GM23248 (cell line): ENCODE measurements at places on chromosomes 6 and 20. TPM values are rescaled to one million over a fixed set of nuclear protein-coding genes. Genes with fewer than 3 reads are reported as not detected.

Gene VWA7
- 0.54 TPM in 1 of 2 replicates, not detected in the other for total RNA-seq

DNA sequence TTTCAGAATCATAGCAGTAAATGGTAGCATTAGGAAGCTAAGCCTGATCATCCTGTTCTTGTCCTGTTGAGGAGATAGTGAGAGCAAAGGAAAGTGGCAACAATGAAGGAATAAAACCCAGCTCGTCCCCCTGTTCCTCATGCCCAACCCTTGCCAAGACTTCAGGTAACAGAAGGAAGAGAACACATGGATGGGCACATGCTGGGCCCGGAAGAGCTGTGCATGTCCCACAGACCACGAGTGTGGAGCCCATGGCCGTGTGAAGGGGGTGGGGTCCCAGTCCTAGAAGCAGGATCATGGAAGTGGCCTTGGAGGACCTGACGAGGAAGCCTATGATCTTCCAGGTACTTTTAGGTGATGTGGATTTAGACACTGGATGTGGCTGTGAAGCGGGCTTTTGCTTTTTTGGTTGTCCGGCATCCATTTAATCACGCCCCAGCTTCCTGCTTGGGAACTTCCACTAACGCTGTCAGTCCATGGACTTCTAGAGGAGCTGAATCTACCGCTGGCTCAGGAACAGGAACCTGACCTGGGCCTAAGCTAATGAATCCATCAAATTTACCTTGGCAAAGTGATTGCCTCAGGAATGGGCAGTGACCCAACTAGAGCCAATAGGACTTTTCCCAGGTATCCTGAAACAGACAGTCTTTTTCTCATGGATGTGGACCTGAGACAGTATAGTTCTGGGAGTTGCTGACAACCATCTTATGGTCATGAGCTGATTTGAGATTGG lies 79.3 kb upstream of the ARMC2 start:
- no peak for DNase-seq

DNA sequence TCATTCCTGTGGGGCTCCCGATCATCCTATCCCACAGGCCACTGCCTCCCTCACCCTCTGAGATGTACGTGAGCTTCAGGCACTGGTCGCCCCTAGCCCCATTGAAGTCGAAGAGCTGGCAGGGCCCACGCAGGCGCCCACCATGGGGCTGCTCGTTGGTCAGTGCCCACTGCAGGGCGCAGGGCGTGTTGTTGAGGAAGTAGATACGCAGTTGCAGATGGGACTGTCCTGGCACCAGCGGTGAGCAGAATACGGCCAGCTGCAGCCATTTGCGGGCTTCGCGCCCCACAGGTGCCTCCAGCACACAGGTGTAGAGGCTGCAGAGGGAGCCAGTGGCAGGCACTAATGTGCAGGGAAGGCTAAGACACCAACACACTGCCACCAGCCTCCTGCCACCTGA lies 6.2 kb downstream of the UNC5CL start:
- no peak for DNase-seq

Gene HCRTR2
- total RNA-seq: not detected in 2 replicates

- DNase-seq: no peak
These were observed 12.5 kb upstream of the PANK2 start for GRCh38 chr20:3876676-3877075.

Gene RGS17
- total RNA-seq: 0.25 and 1.1 TPM in 2 replicates

Gene PPIL6
- total RNA-seq: 3.5 and 3.7 TPM in 2 replicates

Gene SERPINB1
- total RNA-seq: 13.8 and 28.3 TPM in 2 replicates

DNA sequence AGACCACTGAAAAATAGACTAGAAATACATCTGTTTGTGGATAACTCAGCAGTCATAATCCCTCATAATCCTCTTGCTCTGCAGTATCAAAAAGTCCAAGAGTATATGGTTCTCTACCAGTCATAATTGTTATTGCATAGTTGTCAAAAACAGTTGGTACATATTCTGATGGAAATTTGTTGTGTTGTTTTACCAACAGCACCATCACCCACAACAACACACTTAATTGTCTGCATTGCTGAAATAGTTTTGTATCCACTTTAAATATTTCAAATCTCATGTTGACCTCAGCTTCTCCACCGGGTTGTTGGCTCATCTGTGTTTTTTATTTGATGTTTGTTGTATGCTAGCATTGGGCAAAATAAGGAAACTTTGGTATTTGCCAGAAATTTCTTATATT lies 39.4 kb downstream of the ITCH start:
- DNase-seq: no peak

DNA sequence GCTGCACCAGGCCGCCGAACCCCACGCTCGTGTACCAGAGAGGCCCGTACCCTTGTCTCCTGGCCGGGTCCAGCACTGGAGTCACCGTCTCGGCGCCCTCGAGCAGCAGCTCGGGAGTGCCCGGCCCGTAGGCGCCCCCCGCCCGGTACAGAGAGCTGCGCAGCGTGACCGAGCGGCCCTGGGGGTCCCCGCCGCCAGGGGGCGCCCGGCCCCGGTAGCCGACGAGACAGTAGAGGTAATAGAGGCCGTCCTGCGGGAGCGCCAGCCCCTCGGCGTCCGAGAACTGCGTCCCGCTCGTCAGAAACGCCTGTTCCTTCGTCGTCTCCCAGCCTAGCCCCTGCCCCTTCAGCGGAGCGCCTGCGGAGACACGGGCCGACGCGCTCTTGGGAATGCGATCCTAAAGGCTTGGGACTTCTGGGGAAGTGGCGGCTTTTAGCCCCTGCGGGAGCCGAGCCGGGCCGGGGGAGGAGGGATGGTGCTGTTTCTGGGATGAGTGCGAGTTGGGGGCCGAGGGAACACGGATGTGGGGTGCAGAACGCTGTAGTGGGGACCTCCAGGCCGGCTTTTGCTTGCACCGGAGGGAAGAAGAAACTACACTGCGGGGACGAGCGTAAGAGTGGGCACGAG lies 1.3 kb downstream of the LTB start:
- DNase-seq: peak; percentile 85

DNA sequence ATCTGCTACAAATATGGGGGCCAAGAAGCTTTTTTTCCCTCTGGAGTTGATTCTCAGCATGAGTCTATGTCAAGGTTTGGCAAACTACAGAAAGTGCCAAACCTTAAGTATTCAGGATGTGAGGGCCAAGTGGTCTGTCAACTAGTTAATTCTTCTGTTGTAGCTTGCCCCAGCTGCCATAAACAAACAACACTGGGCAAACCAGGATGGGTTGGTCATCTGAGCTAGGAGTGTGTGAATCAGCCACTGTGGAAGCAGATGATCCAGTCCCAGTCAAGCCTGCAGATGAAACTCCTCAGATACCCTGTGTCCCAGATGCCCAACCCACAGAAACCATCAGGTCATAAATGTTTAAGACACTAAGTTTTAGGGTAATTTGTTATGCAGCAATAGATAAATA lies 103.0 kb upstream of the MOCS1 start:
- no peak for DNase-seq

- no peak for DNase-seq
These were observed 286.7 kb downstream of the TFAP2B start for GRCh38 chr6:51105357-51105756.

GRCh38 chr20:63274381-63275228 lies 2.0 kb downstream of the ARFGAP1 start:
- DNase-seq: peak; percentile 76

Gene RIPOR3
- total RNA-seq: 0.76 TPM in 1 of 2 replicates, not detected in the other

DNA sequence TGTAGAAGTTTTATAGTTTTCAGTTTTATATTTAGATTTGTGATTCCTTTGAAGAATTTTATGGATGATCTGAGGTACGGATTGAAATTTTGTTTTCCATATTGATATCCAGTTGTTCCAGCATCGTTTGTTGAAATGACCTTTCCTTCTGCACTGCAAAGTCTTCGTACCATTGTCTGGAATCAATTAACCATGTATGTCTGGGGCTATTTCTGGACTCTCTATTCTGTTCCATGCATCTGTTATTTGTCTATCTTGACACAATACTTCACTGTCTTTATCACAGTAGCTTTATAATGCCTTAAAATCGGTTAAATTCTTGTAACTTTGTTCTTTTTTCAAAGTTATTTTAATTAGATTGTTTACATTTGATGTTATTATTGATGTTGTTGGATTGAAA lies 154.9 kb downstream of the FARS2 start:
- no peak for DNase-seq

- peak; percentile 51 for DNase-seq
These were observed 626.0 kb downstream of the RNF144B start for GRCh38 chr6:19013026-19013705.

GRCh38 chr20:37968841-37969401 lies 64.3 kb downstream of the TTI1 start:
- peak; percentile 18 for DNase-seq

DNA sequence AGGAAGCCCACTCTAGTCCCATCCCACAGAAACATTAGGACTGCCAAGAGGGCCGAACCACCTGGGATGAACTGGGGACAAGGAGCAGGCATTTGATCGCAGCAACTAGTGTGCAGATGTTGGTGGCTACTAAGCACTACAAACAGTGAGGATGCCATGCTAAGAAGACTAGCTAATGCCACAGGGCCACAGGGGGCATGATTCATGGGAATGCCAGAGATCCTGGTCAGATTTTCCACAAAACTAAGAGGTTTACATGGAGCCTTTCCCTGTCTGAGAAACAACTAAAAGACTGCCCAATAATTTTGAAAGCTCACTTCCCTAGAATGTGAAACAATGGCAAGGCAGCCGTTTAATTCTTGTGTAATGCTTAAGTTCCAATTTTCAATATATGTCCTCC lies 375.9 kb upstream of the PTCHD4 start:
- no peak for DNase-seq

Gene LCA5
- total RNA-seq: 2.7 and 4.2 TPM in 2 replicates

DNA sequence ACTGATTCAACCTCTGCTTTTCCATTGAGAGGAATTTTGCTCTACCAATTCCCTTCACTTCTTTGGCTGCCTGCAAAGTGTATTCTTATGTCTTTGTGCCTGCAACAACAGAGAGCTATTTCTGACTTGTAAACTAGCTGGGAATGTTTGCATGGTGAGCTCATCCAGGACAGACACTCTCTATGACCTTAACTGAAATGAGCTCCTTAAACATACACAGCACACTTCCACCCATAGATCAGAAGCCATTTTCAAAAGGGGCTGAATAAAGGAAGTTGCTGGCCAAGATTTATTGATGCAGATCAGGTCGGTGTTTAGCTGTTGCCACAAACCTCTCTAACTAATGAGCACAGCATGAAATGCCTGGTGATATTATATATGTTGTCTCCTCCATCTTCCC lies 377.7 kb downstream of the BTBD9 start:
- peak; percentile 88 for DNase-seq

Gene ADGB
- total RNA-seq: not detected in 2 replicates

DNA sequence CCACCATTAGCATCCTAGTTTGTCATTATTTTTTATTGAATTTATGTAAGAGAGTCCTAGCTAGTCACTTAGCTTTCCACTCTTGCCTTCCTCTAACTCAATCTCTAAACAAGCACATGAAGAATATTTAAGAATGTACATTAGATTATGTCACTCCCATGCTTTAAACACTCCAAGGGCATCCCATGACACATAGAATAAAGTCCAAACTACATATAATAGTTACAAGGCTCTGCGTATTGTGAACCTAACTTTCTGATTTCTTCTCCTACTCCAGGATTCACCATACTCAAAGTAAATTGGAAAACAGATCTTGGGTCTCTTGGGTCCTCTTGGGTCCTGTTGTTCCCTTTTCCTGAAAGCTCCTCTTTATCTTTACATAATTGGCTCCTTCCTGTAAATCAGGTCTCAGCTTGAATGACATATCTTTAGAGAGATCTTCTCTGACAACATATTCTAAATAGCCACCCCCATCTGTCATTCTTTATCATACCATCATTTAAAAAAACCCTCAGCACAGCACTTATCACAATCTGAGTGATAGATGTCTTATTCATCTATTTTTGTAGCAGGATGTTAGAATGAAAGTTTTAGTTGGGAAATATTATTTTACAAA lies 1042.4 kb upstream of the FLRT3 start:
- no peak for DNase-seq

DNA sequence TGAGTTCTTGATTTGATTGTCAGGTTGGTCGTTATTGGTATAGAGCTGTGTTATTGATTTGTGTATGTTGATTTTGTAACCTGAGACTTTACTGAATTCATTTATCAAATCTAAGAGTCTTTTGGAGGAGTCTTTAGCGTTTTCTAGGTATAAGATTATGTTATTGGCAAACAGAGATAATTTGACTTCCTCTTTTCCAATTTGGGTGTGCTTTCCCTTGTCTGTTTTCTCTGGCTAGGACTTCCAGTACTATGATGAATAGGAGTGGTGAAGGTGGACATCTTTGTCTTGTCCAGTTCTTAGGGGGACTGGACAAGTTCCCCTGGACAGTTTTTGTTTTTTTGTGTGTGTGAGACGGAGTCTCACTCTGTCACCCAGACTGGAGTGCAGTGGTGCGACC lies 17.4 kb downstream of the HLA-DOA start:
- DNase-seq: no peak

- DNase-seq: no peak
These were observed 408 bp downstream of the PTCHD4 start for GRCh38 chr6:48110436-48111142.

- DNase-seq: no peak
These were observed 71.9 kb downstream of the GJA10 start for GRCh38 chr6:89966228-89966544.

DNA sequence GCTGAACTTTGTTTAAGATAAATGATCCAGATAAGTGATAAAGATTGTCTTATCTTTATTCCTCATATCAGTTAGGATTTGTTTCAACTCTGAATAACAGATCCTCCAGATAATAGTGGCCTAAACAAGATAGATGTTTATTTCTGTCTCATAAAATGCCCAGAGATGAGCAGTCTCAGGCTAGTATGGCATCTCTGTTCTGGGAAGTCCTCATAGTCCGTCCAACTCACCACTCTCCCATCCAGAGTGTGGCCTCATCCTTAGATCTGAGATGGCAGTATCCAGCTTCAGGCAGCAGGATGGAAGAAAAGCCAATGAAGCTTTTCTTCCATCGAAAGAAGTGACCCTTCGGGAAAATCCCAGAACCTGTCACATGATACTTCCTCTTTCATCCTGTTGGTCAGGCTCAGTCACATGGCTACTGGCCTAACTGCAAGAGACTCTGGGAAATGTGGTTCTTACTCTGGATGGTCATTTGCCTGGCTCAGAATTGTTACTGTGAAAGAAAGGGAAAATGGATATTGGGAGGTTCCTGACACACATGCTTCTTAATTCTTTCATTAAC lies 29.4 kb upstream of the TAGAP start:
- peak; percentile 42 for DNase-seq

Gene CALHM6
- not detected in 2 replicates for total RNA-seq

DNA sequence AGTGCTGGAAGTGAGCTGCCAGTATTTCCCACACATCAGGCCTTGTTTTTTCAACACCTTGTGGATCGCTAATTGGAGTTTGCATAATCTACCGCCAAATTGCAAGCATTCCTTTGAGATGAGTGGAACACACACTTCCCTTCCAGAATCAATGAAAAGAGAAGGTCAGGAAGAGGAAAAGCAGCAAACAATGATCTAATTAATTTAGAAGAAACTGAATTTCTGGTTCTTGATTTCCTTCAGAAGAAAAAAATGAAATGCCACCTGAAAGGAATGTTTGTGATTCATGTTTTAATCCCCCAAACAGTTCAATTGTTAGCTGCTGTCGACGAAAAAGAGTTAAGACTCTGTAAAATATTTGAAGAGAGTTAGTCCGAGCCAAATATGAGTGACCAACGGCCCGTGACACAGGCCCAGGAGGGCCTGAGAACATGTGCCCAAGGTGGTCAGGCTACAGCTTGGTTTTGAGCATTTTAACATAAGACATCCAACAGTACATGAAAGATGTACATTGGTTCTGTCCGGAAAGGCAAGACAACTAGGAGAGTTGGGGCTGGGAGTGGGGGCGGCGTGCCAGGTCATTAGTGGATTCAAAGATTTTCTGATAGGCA lies 182.3 kb downstream of the MTFR2 start:
- DNase-seq: peak; percentile 24

GRCh38 chr6:119609865-119610264 lies 260.3 kb upstream of the MAN1A1 start:
- no peak for DNase-seq
